ENCODE measurements at places on chromosomes 7 and 10. TPM values are rescaled to one million over a fixed set of nuclear protein-coding genes. Genes with fewer than 3 reads are reported as not detected.

The C7orf33 gene
- not detected for total RNA-seq

The FXYD4 gene
- total RNA-seq: not detected

The GALNT17 gene
- total RNA-seq: not detected

The ACBD5 gene
- 14.8 TPM for total RNA-seq

The CUL1 gene
- 45.9 TPM for total RNA-seq

The CDC14C gene
- not detected for total RNA-seq

The ACTR1A gene
- total RNA-seq: 62.8 TPM

The C10orf143 gene
- 0.84 TPM for total RNA-seq

The ERVW-1 gene
- not detected for total RNA-seq

The MSS51 gene
- 0.18 TPM for total RNA-seq

The SLC26A4 gene
- not detected for total RNA-seq

The ANKRD61 gene
- not detected for total RNA-seq

The DPYSL4 gene
- total RNA-seq: 0.38 TPM

The SPAM1 gene
- not detected for total RNA-seq

The ADRA2A gene
- total RNA-seq: not detected

The HOXA5 gene
- 3.2 TPM for total RNA-seq

The LANCL2 gene
- 13.8 TPM for total RNA-seq

The GDF10 gene
- not detected for total RNA-seq

The SNCG gene
- not detected for total RNA-seq

The UPK3BL2 gene
- total RNA-seq: 2.4 TPM

The MBL2 gene
- total RNA-seq: 9.2 TPM

The HMX2 gene
- total RNA-seq: not detected

The TUBGCP2 gene
- 44.1 TPM for total RNA-seq
